ENCODE measurements at places on chromosomes 2 and 18.

GRCh38 chr2:236743039-236743920 is 173.7 kb downstream of the ACKR3 start:
- no peak for DNase-seq

GRCh38 chr18:4430836-4431235 is 24.3 kb downstream of the DLGAP1 start:
- DNase-seq = no peak

GRCh38 chr2:131035112-131035825 is 58.0 kb downstream of the FAM168B start:
- no peak for DNase-seq

- DNase-seq = no peak
Measured at GRCh38 chr2:39017334-39017733, 103.5 kb downstream of the SOS1 start.

GRCh38 chr2:109545828-109546713 is 67.7 kb downstream of the SEPTIN10 start:
- no peak for DNase-seq

- no peak for DNase-seq
Measured at GRCh38 chr2:189587780-189588179, 7.2 kb upstream of the SLC40A1 start.

- no peak for DNase-seq
Measured at GRCh38 chr18:75025573-75025972, 183.4 kb downstream of the PTGR3 start.

DNA sequence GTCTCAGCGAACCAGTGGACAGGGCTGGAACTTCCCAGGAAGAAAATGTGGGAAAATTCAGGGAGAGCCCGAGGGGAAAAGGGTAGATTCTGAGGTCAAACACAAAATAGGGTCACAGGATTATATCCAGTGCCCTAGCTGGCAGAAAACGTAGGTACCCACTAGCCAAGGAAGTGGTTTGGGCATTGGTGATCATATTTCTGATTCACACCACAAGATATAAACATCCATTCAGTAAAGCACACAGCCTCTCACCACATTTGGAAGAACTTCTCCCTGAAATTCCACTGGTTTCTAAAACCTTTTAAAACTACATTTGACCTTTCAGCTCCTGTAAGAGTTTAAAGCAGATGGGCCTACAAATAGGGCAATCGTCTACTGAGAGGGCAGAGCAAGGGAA is 186.9 kb downstream of the TTC32 start:
- no peak for DNase-seq

DNA sequence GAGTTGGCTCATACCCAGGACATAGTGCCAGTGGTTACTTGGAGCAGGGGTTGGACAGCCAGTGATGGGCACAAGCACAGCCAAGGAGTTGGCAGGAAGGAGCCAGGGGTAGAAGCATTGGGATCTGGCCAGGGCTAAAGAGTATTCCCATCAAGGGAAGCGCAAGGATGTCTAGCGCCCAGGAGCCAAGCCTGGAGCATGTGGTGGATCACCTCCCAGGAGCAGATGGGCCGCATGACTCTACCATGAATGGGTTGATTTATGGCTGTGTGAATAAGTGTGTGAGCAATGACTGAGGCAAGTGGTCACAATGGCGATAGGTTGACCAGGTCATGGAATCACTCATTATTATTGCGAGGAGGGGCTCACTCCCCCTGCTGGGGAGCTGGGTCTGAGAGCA is 111.1 kb downstream of the FHOD3 start:
- DNase-seq = no peak

DNA sequence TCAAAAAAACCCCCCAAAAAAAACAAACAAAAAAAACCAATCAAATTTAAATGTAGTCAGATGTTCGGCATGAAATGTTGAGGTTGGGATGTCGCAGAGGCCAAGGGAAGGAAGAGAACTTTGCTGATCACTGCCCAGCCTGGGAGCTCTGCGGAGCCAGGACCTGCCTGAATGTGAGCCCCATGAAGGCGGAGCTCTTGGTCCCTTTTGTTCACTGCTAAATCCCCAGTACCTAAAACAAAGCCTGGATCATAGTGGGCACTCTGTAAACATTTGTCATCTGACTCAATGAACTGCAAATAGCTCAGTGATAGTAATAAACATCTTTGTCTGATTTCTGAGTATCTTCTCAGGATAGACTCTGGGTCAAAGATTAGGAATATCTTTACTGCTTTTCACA is 64.0 kb downstream of the NGEF start:
- DNase-seq = no peak

GRCh38 chr2:185785156-185785555 is 46.6 kb downstream of the FSIP2 start:
- no peak for DNase-seq

DNA sequence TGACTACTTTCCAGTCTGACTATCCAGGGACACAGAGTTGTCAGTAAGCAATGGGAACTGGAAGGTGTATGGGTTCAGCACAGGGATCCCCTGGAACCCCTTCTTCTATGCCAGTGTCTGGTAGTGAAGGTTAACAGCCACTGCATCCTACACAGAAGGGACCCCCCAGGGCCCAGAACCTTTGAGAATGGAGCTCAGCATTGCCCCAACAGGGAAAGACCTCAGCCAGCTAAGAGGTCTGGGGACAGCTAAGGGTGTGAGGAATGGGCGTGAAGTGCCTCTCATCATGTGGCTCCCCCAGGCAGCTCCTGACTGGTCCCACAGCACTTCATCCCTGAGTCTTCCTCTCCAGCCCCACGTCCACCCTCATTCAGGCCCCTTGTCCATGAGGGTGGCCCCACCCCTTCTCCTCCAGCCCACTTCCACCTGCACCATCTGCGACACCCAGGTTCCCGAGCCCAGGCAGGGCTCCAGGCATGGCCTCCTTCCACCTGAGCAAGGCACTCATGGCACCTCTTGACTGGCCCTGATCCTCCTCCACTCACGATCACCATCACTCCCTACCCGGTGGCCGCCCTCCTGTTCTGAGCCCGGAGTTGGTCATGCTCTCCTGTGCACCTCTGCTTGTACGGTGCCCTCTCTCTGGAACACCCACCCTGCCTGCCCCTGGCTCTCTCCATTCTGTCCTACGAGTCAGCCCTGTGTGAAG is 77.1 kb downstream of the SFXN5 start:
- DNase-seq = no peak

DNA sequence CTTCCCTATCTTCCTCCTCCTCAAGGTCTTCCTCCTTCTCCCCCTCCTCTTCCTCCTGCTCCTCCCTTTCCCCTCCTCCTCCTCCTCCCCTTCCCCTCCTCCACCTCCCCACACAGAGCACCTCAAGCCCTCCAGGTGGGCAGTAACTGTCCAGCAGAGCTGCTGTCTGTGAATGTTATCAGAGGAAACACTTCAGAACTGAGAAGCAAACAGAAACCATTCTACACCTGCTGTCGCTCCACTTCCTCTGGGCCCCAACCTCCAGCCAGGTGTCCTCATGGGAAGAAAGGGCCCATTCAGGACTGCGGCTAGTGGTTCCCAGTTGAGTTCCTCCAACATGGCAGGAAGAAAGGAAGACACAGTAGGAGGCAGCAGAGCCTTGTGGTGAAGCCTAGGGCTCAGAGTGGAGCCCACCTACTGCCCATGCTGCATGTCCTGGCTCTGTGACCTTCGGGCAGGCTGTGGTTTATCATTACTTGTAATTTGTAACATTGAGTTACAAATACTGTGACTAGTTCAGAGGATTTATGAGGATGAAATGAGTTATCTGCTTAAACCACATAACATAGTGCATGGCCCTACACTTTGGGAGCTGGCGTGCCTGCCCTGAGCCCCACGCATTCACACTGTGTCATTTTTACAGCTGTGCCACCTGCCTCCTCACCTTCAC is 165.9 kb upstream of the ID2 start:
- DNase-seq = no peak

- DNase-seq = no peak
Measured at GRCh38 chr2:28364610-28365009, 28.0 kb upstream of the FOSL2 start.

- no peak for DNase-seq
Measured at GRCh38 chr2:231992888-231993287, 31.4 kb downstream of the DIS3L2 start.

- no peak for DNase-seq
Measured at GRCh38 chr2:8346208-8346607, 335.6 kb upstream of the ID2 start.

DNA sequence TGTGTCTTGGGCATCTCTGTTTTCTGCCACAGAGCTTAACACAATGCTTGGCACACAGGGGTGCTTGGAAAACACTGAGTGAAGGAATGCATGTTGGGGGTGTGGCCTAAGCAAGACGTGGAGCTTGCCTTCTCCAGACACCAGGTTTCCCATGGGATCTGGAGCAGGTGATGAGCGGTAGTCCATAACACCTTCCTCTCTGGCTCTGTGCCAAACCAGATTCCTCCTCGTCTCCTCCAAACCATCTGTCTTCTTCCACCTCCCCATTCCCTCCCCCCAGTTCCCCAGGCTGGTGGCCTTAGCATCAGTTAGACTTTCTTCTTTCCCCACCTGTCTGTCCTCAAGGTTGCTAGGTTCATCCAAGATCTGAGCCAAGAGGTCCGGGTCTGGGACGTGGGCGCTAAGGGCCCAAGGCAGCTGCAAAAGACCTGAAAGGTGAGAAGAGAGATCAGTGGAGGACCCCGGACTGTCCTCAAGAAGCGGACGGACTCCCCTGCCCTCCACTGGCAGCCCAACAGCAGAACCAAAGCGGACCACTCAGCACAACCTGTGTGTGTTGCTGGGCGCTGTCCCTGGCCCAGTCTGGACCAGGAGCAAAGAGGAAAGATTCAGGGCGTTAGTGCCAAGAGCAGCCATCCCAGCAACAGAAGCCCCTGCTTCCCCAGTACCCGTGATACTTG is 1.2 kb upstream of the ITM2C start:
- no peak for DNase-seq

- no peak for DNase-seq
Measured at GRCh38 chr2:138718405-138718804, 61.8 kb downstream of the NXPH2 start.

DNA sequence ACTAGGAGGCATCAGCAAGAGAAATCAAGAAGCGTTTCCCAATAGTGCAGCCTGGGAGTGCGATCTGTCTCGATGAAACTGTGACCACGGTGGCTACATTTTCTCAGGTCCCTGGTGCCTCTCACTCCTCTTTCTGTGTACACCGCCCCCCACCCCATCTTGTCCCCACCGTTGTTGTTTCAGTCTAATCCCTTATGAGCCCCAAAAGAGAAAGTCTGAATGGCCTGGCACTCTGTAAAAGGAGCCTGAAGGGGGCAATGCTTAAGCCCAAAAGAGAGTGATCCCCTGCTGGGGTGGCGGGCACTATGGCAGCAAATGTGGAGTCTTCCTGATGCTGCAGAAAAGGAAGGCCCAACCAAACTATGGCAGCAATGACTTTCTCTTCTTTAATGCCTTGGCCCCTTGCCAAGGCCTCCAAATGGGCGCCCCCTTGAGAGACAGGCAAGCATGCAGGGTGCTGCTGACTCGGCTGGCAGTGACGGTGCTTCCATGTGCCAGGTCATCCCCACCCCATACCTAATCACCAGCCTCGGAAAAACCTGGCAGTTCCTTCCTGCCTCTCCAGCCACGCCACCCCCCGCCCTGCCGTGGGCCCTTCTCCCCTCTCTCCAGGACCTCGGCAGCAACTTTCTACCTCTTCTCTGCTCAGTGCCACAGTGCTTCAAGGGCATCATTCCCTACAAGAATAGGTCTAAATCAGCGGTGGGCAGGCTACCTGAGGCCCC is 123.0 kb downstream of the CYP26B1 start:
- DNase-seq = no peak

DNA sequence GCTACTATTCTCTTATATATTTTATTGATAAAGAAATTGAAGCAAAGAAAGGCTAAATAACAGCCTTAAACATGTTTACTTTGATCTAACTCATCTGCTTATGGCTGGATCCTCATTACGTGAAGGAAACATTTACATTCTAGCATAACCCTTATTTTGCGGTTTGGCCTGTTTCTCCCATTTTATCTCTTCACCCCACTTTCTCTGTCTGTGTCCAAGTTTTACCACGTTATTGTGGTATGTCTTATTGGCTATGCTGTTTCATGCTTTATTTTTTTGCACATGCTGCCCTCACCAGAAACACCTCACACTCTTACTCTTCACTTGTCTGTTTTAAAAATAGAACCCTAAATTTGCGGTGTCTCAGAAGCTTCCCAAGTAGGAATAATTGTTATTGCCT is 78.5 kb downstream of the RPIA start:
- no peak for DNase-seq

GRCh38 chr2:31053929-31054782 is 84.1 kb downstream of the GALNT14 start:
- no peak for DNase-seq

DNA sequence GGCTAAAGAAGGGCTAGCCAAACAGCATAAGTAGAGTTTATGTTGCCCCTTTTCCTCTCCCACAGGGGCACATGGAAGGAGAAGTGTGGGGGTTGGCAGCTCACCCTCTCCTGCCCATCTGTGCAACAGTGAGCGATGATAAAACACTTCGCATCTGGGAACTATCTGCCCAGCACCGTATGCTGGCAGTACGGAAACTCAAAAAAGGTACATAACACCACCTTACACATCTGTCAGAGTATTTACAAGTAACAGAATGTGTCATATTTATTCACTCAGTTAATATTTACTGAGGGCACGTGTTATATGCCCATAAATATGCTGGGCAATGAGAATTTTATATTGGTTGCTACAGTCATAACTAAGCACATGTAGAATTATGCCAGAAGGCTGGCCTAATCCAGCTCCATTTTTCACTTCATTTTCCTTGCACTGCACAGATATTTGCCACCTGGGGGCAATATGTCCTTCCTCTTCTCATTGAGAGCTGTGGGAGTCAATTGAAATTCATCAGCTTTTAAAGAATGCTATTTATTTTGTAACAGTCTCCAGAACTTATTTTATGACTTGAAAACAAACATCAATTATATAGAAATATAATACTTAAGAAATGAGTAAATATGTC is 150.6 kb downstream of the RTN4 start:
- DNase-seq = no peak

DNA sequence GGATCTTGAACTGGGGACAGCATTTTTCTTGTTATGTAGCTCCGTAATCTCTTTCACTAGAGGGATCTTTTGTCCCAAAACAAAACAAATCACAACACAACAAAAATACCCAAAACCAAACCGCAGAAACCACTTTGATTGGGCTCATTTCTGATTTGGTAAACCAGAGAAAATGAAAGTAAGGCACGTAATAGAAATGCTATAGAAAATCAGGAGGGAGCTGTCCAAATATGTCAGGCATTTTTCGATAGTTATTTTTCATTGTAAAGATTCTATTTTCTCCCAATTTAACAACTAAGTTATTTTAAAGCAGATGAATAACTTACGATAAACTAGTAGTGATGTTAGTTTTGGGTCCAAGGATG is 406.5 kb downstream of the XIRP2 start:
- no peak for DNase-seq

DNA sequence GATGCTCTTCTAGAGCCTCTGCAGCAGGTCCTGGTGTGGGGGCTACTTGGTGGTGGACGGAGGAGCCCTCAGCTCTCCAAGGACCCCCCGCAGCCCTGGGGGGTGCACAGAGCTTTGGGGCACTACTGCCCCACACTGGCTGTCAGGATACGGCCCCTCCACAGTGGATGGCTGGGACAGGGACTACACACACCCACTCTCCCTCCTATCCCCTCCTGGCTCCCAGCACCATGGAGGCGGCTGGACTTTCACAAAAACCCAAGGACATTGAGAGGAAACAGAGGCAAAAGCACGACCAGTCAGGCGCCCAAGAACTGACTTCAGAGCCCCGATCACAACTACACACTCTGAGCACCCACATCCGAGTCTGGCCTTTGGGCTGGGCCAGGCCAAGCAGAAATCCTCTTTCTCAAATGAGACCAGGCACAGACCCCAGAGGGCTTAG is 12.6 kb downstream of the GPR35 start:
- DNase-seq = no peak
